ENCODE measurements at places on chromosomes 2 and 18.

DNA sequence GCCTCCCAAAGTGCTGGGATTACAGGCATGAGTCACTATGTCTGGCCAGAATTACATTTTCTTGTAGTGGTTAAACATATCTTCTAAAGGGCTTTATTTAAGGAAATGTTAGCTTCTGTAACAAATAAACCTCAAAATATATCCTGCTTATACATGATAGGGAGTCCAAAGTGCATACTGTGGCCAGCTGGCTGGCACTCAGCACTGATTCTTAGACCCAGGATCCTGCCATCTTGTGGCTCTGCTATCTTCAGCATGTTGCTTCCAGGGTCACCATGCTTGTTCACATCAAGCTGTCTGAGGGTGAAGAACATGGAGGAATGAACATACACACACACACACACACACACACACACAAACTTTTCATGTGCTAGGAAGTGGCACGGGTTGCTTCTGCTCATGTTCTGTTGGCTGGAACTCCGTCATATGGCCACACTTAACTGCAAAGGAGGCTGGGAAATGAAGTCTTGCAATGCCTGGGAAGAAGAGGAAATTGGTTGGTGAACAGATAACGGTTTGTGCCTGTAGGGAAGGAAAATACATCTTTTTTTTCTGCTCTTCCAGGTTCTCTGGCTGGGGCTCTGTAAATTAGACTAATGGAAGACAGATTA is 40.0 kb downstream of the NPPC start:
- DNase-seq, result no peak

DNA sequence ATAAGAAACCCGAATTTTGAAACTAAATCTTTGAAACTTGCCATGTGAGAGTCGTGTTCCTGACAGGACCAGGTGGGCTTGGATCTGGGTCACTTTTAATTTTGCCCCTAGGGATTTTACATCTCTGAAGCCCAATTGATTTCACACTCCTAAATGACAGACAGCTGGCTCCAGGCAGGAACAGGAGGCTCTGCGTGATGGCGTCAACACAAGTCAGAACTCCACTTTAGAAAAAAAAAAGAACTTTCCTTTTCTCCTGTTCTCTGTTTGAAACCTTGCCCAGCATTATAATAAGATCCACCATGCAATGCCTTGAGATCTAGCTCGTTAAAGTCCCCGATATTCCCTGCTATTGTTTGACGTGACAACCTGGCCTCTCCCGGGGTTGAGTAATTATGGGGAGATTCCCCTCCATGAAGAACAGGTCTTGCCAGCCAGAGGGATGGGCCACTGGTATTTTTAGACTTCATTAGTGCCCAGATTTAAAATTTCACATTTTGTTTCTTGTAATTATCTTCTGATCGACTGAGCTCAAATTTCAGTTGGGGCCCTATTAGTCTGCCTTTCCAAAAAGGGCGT is 260.3 kb downstream of the KLHL29 start:
- DNase-seq, result no peak

GRCh38 chr2:68974251-68974650 is at the start of gene GKN1:
Gene GKN1 (plus strand): TSS chr2:68974636. CDS start chr2:68974678, 42 bp downstream.
- DNase-seq, result peak; percentile 49

DNA sequence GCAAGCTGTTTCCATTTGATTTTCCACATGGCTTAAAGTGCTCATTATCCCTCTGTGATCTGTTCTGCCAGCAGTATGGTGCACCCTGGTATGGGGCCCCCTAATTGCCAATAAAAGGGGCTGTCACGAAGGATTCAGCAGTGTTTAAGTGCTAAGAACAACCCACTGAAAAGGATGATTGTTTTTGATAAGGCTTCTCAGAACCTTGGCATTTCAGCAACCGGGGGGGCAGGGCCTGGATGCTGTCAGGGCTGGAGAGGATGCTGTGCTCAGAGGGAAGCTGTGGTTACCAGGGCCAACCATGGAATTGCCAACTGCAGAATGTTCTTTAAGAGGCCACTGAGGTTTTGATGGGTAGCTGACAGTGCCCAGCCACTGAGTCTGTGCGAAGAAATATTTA is 117.8 kb downstream of the CTIF start:
- peak; percentile 63 for DNase-seq

GRCh38 chr2:11129598-11130449 is 25.4 kb upstream of the SLC66A3 start:
- DNase-seq, result peak; percentile 25

GRCh38 chr2:101692041-101692440 is 5.5 kb upstream of the MAP4K4 start:
- DNase-seq, result no peak

DNA sequence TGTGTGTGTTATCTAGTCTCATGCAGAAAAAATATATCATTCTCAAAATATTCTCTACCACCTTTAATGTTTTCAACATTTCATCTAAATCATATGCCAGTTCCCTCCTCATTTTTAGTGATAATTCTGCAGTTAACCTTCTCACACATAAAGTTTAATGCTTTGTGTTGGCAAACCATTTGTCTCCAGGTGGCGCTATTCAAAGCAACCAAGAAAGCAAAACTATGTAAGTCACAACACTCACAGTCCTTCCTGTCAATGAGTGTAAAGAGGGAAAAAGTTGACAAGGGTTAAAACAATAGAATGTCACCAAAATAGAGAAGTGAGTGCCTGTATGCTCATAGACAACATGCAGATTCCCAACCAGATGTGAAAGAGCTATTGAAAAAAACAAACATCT is 961.6 kb upstream of the LRRTM1 start:
- peak; percentile 5 for DNase-seq

DNA sequence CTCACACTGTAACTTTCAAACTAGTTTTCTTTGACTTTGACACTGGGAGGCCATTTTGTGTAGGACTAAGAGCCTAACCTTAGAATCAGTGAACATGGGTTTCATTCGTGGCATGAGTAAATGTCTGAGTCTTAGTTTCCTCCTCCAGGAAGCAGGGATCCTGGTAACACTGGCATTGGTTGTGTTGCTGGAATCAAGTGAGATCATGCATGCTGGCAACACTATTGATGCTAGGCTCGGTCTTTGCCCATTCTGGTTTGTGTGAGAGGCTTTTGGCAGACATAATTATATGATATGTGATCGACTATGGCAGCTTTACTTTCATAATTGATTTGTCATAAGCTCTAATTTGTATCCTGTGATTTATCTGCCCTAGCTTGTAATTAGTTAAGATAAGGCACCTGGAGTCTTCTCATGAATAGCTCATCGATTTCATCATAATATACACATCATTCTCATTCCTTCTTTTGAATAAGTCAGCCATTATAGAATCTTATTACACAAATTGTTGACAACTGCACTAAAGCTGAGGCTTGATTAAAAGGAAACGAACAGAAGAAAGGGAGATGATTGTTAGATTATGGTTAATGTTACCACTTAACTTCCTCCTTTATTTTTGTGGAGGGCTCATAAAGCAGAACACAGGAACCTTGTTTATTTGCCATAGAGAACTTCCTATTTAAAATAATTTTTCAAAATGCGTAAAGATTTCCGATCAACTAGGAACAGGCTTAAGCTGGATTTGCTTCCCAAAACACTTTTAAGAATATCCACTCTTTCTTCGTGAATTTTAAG is 12.6 kb downstream of the PPP1R1C start:
- no peak for DNase-seq

DNA sequence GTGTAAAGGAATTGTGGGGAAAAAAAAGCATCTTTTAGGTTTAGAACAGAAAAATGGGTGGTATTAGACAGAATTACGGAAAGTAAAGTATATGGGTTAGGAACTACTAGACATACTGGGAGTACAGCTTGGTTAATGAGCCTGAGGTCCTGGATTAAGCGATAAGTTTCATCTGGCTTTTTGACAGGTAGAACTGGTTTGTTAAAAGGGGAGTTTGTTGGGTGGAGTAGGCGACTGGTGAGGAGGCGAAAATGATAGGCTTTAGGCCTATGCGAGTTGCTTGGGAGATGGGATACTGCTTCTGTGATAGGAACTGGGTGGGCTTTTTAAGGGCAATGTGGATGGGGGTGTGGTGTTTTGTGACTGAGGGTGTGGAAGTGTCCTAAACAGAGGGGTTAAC is 56.5 kb downstream of the KYNU start:
- DNase-seq, result no peak
